Stimulated activated CD4-positive, alpha-beta T cell treated with anti-CD3 and anti-CD28 coated beads, Interleukin-1b, Interleukin-23, amount 100 ng/mL, for 24 hours (primary cell): ENCODE measurements at places on chromosomes 16 and 17.
A peak's percentile ranks its signal among the peaks of the same experiment; 100 is the strongest.

DNA sequence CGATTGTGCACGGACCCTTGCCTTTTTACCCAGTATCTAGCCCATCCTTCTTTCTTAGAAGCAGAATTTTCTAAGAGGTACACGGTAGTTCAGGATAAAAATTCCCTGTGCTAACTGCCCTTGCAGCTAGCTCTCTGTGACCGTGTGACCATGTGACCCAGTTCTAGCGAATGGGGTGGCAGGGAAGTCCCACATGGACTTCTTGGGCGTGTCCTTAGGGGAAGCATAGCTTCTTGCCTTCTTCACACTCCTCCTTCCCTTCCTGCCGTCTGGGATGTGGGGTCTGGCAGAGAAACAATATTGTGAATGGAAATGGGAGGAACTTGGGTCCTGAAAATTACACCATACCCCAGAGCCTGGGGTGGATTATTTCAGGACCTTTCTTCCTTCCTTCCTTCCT lies 670.7 kb downstream of the MAF start:
- no peak for DNase-seq

GRCh38 chr16:82157836-82158235 lies 12.2 kb downstream of the MPHOSPH6 start:
- no peak for DNase-seq

GRCh38 chr17:66548659-66549310 lies 246.4 kb downstream of the PRKCA start:
- no peak for DNase-seq

DNA sequence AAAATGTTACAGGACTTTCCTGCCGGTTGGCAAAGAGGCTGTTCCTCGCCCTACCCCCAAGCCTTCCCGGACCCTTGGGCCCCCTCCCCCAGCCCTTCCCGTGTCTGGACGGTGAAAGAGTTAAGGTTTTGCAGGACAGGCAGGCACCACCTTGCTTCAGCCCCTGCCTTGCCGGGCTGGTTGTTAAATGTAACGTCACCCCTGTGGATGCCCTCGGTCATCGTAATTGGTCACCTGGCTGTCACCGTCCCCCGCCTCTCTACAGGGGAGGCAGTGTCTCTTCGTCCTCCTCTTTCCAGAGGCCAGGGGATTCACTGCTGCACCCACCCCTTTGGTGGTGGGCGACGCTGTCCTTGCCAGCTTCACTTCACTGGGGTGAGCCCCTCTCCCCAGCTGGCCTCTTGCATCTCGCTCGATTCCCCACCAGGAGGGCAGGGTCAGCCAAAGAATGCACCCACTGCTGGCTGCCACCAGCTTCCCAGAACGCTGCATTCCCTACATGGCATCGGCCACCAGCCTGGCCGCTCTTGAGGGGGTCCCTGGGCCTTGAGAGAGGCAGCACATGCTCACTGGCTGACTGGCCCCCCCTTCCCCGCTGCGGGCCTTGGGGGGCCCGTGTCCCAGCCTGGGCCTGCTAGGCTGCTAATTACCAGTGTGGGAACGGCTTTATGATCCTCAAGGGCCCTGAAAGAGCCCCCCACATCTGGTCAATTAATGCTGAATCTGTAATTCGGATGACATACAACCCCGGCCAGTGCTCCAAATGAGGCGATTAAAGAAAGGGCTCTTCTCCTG lies 25.2 kb upstream of the GSE1 start:
- DNase-seq = no peak

- DNase-seq = no peak
Measured at GRCh38 chr16:168424-168823, 2.6 kb downstream of the HBM start.

DNA sequence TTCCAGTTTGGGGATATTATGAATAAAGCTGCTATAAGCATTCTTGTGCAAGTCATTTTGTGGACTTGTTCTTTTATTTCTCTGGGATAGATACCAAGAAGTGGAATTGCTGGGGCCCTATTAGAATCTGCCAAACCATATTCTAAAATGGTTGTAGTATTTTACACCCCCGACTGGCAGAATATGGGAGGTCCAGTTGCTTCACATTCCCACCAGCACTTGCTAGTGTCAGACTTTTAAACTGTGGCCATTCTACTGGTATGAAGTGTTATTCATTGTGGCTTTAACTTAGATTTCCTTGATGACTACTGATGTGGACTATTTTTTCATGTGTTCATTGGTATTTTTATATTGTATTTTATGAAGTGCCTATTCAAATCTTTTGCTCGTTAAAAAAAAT lies 18.1 kb upstream of the NUP93 start:
- DNase-seq = no peak

GRCh38 chr16:82859662-82860061 lies 232.9 kb downstream of the CDH13 start:
- no peak for DNase-seq

GRCh38 chr17:75888484-75888883 lies 8.3 kb downstream of the TRIM65 start:
- DNase-seq = no peak

DNA sequence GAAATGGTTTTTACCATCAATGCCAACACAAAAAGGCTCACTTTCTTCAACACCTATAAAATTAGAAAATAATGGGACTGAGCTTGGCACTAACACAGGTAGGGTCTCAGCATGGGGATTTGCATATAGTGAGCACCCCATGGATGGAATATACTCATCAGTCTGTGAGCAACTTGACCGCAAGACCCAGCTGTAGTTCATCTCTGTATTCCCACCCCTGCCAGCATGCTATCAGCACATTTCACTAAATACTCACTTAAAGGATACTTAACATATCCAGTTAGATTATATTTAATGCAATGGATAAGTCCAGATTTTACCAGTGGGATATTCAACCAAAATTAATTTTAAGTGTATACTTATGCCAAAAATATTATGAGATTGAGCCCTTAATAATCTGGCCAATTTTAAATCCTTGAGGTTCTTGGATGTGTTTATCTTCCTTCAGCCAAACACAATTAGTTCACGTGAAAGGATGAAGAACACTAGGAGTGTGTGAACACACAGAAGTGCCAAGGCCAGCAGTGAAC lies 66.7 kb downstream of the C16orf95 start:
- no peak for DNase-seq

GRCh38 chr16:46947900-46948547 lies 25.4 kb downstream of the DNAJA2 start:
- no peak for DNase-seq

DNA sequence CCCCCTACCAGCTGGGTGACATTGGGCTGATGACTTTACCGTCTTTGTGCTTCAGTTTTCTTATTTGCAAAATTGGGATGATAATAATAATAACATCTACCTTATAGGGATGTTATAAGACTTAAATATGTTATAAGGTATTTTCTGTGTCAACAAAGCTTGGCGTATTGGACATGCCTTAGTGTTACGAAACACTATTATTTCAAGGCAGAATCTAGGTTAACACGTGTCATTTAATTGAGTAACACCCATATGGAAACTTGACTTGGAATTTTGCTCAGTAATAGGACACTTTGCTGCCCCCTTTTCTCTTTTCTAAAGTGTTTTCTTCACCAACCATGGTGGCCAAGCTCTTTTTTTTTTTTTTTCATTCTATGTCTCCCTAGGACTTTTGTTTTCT lies 294.2 kb upstream of the SALL1 start:
- DNase-seq = no peak

- no peak for DNase-seq
Measured at GRCh38 chr16:874366-875181, 74.0 kb upstream of the GNG13 start.

GRCh38 chr17:77148077-77148939 lies 7.5 kb downstream of the SEC14L1 start:
- no peak for DNase-seq

- DNase-seq = no peak
Measured at GRCh38 chr17:76783146-76783545, 45.2 kb downstream of the MFSD11 start.

DNA sequence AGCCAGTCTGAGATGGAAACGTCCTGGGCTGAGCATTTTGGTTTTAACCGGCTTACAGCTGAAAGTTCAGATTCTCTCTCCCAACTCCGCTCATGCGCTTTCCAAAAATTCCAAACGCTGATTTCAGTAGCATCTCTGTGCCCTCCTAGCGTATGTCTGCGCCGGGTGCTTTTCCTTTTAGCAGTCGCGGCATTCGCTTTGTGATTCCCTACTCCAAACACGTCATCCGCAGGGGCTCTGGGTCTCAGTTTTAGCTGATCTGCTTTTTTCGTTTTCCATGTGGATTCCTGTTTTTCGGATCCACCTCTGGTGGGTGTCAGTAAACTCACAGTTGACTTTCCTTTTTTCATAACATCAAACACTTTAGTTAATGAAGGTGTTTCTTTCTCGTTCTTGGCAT lies 22.1 kb upstream of the TVP23A start:
- no peak for DNase-seq

GRCh38 chr17:80253631-80254395 lies 6.8 kb upstream of the RNF213 start:
- DNase-seq = no peak

DNA sequence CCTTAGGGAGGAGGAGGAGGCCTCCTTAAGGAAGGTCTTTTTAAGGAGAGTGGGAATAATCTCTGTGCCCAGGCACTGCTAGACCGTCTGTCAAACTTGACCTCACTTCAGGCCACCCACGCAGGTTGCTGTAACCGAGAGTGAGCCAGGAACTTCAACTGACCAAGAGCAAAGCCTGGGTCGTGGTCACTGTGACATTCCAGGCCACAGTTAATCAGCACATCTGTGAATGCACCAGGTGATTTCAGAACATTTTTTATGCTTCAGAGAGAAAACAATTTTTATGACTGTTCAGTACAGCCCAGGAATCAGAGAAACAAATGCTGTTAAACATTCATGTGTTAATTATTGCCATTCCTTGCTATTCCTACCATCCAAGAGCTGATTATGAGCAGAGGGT lies 226.6 kb upstream of the ASIC2 start:
- no peak for DNase-seq

DNA sequence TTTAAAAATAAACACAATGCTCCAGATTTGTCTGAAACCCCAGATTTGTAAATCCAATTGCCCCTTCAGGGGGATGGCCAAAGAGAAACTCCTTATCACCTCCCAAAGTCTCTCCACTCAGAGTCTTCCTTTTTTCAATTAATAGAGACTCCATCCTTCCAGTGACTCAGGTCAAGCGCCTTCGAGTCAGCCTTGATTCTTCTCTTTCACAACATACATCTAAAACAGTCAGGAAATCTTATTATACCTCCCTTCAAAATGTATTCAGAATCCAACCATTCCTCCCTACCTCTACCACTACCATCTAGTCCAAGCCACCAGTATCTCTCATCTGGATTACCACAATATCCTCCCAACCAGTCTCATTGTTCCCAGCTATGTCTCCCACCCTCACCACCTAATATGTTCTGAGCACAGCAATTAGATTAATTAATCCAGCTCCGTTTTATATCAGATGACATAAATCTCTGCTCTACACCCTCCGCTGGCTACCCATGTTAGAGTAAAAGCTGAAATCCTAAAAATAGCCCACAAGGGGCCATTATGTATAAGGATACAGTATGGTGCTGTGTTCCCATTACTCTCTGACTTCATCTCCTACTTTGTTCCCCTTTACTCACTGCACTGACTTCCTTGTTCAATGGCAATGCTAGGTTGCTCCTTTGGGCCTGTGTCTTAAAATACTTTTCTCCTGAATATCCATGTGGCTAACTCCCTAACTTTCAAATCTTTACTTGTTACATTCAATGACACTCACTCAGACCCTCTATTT lies 11.8 kb downstream of the SIAH1 start:
- no peak for DNase-seq

DNA sequence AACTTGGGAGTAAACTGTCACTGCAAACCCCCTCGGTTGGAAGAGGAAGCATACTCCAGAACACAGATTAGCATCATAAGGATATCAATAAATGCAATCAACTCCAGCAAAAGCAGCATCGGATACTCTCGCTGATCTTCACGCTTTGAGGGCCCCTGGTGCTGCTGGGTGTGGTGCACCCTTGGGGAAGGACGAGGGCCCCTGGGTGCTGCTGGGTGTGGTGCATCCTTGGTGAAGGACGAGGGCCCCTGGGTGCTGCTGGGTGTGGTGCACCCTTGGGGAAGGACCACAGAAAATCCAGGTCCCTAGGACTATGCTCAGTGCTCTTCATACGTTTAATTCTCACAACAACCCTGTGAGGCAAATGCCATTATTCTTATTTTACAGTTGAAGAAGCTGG lies 54.2 kb downstream of the VPS53 start:
- no peak for DNase-seq

DNA sequence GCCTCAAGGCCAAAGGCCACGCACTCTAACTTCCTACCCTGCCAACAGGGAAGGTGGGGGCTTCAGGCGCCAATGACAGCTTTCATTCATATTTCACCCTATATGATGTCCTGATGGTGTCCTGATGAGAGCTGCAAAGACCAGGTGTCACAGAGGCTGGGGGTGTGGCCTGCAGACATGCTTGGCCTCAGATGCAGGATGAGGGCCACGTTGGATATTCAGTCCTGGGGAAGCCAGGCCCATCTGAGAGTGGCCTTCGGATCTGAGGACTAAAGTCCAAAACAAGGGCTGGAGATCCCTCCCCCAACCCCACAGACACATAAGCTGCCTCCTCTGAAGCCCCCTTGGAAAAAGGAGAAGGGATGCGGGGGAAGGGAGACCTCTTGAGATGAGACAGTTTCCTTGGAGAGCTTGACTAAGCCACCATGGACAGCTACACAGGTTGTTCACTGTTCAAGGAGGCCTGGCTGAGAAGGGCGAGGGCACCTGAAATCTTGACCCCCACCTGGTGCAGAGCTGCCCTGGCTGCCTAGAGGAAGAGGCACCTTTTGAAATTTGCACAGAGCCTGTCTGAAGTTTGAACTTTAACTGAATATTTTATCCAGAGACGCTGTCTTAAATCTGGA lies 24.3 kb upstream of the GSG1L start:
- no peak for DNase-seq

GRCh38 chr16:88924834-88925539 lies 52.0 kb downstream of the CBFA2T3 start:
- peak; percentile 21 for DNase-seq

DNA sequence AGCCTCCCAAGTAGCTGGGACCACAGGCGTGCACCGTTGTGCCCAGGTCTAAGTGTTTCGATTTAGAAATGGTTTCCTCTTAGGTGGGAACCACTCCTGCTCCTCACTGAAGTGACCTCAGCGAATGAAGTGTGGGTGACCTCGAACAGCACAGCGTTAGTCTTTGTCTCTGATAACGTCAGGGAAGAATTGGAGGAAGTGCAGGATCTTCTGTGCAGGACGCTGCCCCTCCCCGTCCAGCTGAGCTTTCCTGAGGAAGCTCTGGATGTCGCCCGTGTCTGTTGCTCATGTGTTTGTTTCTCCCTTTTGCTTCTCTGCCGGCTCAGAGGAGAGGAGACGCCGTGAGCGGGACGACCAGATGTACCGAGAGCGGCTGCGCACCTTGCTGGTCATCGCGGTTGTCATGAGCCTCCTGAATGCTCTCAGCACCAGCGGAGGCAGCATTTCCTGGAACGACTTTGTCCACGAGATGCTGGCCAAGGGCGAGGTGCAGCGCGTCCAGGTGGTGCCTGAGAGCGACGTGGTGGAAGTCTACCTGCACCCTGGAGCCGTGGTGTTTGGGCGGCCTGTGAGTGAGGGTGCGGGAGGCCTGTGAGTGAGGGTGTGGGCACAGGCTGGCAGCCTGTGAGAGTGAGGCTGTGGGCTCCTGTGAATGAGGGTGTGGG lies 15.6 kb downstream of the SPG7 start:
- DNase-seq = no peak

- no peak for DNase-seq
Measured at GRCh38 chr17:29172589-29172988, 7.6 kb downstream of the MYO18A start.

- no peak for DNase-seq
Measured at GRCh38 chr17:43879723-43880419, 27.5 kb downstream of the MPP2 start.

GRCh38 chr17:66446419-66446818 lies 144.0 kb downstream of the PRKCA start:
- no peak for DNase-seq
